Astrocyte (in vitro differentiated cells and primary cell): ENCODE measurements at places on chromosomes 3 and 15.

- DNase-seq = peak; percentile 66
These were observed 37.4 kb upstream of the SECISBP2L start for GRCh38 chr15:49083401-49084284.

- no peak for DNase-seq
These were observed 333.7 kb downstream of the EPHA3 start for GRCh38 chr3:89441141-89441540.

DNA sequence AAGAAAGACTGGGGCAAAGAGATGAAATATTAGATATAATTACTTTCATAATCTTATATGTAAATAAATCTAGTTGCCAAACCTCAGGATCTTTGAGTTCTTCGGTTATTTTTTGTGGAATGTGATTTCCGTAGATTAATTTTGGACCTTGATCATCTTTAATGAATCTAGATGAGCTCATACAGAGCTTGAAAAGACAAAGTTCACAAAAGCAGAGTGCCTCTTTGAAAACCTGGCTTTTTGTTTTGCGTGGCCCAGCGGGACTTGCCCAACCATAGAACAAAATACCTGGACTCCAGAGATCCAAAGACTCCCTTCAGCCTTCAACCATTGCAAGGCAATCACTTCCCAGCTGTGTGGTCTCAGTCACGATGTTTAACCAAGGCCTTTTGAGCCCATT is 54.8 kb upstream of the CHST2 start:
- no peak for DNase-seq

- DNase-seq = no peak
These were observed 499.5 kb downstream of the NTRK3 start for GRCh38 chr15:87757084-87757483.

- DNase-seq = no peak
These were observed 239.3 kb downstream of the EPHB1 start for GRCh38 chr3:135034291-135034768.

GRCh38 chr3:46021516-46021915 is 5.8 kb downstream of the XCR1 start:
- no peak for DNase-seq

GRCh38 chr3:172808969-172809546 is 58.5 kb downstream of the ECT2 start:
- DNase-seq = peak; percentile 35

GRCh38 chr15:66780172-66780972 is 78.3 kb downstream of the SMAD6 start:
- peak; percentile 91 for DNase-seq

GRCh38 chr3:155394240-155394639 is 100.8 kb upstream of the STRIT1 start:
- DNase-seq = no peak

DNA sequence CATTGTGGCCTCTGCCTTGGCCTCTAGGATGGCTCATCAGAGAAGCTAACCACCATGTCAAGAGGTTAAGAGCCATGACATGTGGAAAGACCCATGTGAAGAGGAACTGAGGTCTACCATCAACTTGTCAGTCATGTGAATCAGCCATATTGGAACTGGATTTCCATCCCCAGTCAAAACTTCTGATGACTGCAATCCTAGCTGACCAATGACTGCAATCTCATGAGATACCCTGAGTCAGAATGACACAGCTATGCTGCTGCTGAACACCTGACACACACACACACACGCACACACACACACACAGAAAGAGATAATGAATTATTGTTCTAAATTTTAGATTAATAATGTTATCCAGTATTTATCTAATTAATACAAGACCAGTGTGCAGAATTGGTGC is 337.5 kb upstream of the LMCD1 start:
- DNase-seq = no peak

DNA sequence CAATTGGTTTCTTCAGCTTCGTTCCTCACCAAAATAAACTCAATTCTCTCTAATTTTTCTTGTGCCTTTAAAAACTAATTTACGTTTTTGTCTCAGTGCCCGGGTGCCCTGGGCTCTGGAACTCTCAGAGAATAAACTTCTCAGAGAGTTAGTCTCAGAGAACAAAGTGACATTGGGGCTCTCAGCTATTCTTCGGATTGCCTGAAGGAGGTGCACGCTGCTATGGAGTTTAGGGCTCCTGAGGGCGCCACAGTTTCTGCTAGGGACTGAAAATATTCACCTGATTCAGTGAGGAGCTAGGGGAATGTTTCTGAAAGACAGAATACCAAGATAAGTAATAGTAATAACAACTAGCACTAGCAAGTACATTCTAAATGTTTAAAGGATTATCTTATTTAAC is 22.7 kb downstream of the ZIC4 start:
- no peak for DNase-seq

- DNase-seq = no peak
These were observed 23.4 kb upstream of the SLC41A3 start for GRCh38 chr3:126107203-126107939.

DNA sequence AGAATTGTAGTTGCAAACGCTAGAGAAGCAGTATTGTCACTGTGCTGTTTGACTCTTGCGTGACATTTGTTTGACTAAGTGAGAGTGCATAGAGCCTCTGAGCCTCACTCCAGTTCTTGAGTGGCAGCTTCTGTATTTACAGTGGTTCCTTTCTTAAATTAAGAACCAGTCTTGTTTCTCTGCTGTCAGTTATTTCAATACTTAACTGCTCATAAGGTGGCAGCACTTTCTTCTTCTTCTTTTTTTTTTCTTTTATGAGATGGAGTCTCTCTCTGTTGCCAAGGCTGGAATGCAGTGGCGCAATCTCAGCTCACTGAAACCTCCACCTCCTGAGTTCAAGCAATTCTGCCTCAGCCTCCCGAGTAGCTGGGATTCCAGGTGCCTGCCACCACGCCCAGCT is 372.1 kb downstream of the LPP start:
- no peak for DNase-seq

GRCh38 chr15:68158046-68158628 is 47.0 kb downstream of the CALML4 start:
- DNase-seq = peak; percentile 7

- DNase-seq = no peak
These were observed 262.2 kb downstream of the MEX3B start for GRCh38 chr15:81783586-81783985.

DNA sequence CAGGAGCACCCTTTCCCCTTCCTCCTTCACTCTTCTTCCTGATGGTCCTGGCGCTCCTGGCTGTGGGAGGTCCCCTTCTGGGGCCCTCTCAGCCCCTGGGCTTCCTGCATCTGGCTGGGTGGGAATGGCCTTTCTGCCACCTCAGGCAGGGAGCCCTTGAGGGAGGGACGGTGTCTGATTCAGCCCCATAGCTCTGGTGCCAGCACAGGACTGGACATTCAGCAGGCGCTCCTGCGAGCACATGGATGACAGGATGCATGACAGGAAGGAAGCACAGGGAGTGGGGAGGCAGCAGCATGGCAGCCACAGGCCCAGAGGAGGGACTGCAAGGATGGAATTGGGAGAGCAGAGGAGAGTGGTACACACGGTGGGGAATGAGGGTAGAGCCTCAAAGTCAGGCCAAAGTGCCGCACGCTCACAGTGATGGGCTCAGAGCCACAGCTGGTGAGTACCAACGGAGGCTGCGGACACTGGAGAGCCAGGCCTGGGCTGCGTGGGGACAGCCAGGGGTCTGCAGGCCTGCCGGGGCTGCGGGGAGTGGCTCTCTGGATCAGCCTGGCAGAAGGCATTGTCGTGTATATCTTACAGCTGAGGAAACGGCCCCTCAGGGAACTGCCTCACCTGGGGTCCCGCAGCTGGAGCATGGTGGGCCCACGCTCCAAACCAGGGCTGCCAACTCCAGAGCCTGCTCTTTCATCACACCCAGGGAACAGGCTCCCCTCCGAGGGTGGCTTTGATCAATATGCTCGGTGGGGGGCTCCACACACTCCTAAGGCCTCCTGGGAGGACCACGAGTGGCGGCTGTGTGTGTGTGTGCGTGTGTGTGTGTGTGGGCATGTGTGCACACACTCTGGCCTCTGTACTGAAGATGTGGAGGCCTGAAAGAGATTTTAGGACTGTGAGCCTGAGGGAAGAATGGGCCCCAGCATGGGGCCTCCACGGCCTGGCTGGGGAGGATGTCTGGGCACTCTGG is 51.4 kb upstream of the CTSH start:
- DNase-seq = no peak

DNA sequence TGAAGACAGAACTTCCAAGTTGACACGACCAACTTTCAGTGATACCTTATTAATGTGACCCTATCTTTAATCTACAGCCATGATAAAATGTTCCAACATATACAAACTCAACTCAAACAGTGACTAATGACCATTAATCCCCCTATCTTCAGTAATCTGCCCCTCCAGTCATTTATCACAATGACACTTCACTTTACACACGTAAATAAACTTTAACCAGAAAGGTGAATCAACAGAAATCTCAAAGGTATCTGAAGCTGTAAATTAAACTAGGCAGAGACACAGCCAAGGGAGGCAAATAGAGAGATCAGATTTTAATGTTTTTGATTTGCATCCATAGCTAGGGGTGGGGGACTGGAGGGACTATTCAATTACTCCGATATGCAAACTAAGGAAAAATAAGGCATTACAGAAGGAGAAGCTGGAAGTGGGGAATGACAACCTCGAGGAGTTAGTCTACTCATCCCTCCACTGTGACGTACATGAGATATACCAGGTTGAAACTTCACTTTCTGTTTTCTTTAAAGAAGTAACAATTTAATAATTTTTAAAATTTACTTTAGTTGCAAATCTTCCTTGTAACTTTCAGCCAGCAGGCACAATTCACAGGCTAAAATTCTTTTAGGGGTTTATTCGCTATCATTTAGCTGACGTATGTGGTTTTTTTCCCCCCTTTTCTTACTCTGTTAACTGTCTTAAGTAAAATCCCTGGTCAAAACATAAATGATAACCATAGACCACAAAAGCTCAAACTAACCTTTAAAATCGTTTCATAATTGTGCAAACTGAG is 751.0 kb downstream of the ROBO1 start:
- peak; percentile 38 for DNase-seq

DNA sequence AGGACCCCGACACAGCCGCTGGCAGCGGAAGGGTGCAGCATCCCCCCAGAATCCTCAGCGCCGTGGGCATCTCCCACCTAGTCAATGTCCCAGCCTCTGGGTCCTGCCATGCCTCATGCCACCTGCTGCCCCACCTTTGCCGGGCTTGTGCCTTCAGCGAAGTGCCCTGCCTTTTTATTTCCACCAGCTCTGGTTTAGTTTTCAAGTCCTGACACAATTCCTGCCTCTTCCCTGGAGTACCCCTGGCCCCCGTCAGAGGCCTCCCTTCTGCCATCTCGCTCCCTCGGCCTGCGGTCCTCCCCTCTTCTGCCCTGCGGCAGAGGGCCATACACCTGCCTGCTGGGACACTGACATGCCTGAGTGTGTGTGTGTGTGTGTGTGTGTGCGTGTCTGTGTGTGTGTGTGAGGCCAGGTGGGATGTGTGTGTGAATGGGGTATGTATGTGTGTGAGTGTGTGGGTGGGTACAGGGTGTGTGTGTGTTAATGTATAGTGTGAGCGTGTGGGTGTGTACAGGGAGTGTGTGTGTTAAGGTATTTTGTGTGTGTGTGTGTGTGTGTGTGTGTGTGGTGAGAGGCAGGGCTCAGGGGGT is 129.9 kb downstream of the SMAD6 start:
- no peak for DNase-seq

GRCh38 chr3:8112587-8112986 is 389.0 kb upstream of the LMCD1 start:
- no peak for DNase-seq

GRCh38 chr3:132283440-132283839 is 33.8 kb upstream of the ACP3 start:
- no peak for DNase-seq

GRCh38 chr3:71328926-71329325 is 254.6 kb downstream of the FOXP1 start:
- DNase-seq = no peak

DNA sequence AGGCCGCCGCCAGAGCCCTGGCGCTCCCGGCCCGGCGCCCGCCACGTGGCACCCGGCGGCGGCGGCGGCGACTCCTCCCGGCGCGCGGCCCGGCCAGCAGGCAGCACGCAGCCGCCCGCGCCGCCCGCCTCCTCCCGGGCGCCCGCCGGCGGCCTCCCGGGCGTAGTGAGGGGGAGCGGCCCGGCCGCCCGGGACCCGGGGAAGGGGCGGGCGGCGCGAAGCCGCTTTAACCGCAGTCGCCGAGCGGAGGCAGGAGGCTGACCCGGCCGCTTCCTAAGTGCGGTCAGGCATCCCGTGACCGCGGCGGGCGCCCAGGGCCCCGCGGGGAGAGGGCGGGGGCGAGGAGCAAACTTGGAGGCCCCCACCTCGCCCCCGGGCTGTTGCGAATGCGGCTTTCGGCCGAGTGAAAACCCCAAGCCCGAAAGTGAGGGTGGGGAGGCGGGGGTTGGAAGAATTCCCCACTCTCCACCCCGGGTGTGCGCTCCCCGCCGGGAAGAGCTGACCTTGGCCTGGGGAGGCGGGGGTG is 1.7 kb upstream of the HES1 start:
- peak; percentile 77 for DNase-seq

DNA sequence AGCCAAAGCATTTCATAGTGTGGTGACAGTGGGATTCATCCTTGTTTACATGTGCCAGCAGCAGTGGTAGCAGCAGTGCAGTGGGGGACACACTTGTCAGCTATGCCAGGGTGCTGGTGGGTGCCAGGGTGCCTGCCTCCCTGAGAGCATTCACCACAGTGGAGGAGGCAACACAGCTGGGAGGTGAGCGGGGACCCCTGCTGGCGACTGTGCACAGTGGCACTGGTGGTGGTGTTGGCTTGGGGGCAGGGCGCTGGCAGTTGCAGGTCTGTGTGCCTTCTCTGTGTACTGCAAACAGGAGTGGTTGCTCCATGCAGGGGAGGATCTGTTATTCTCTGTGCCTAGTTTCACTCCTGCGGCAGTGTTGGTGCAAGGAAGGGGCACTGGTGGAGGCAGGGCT is 41.2 kb downstream of the CEP63 start:
- DNase-seq = no peak

DNA sequence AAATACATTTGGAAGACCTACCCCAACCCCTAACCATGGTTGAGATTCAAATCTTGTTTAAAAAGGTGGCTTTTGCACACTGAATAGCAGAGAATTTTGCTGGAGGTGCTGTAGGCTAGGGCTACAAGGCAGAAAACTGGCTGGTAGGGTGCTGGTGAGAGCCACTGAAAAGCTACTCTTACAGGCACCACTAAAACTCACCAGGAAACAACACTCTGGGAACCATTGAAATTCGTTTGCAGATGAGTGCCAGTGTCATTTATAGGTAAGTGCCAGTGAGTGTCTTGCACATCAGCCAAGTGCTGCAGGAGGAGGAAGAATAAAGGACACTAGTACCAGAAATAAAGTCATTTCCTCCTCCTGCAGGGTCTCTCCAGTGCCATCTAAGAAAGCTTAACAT is 610.2 kb downstream of the ZNF385D start:
- no peak for DNase-seq

DNA sequence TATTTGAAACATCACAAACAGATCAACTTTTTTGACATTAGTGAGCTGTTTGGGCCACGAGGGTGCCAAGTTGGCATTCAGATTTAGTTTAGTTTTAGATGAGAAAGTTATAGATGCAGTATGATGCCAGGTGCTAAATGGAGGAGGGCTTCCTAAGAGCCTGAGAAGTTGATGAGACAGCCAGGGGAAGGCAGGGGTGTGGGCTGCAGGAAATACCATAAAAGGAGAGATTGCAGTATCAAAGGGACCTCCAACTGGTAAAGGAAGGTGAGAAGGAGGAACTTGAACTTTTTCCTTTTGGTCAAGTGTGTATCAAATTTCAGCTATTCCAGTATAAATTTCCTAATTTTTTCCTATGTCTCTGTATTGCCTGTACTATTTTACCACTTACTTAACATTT is 2.0 kb upstream of the TNIK start:
- no peak for DNase-seq

- no peak for DNase-seq
These were observed 75.2 kb downstream of the FBXL22 start for GRCh38 chr15:63672369-63672768.

GRCh38 chr3:166860217-166860616 is 519.9 kb downstream of the ZBBX start:
- DNase-seq = no peak
